Activated naive CD4-positive, alpha-beta T cell treated with anti-CD3 and anti-CD28 coated beads, Interleukin-2, amount 50 U/mL, for 72 hours (primary cell): ENCODE measurements at places on chromosomes 1 and 21. TPM values are rescaled to one million over a fixed set of nuclear protein-coding genes. Genes with fewer than 3 reads are reported as not detected.

HSD11B1 gene
- total RNA-seq: 5.2 TPM

HSD3B2 gene
- total RNA-seq: not detected

DNA sequence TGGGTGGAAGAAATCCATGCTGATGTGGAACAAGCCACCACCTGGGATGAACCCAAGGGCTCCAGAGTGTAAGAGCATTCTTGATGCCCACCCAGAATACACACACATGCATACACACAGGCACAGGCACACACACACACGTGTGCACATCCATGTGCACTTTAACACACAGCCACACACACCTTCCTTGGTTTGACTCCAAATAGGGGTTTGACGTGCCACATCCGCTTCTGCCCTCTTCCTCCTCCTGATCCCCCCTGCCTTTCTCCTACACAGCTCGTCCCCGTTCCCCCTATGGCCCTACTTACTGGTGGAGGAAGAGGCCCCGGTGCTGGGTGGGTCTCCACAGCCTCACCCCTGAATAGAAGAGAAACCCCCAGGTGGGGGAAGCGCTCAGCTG is 16.0 kb downstream of the SPATA21 start:
- DNase-seq: no peak

CCT3 gene
- total RNA-seq: 229 TPM

CYP2J2 gene
- total RNA-seq: 0.64 TPM

DNA sequence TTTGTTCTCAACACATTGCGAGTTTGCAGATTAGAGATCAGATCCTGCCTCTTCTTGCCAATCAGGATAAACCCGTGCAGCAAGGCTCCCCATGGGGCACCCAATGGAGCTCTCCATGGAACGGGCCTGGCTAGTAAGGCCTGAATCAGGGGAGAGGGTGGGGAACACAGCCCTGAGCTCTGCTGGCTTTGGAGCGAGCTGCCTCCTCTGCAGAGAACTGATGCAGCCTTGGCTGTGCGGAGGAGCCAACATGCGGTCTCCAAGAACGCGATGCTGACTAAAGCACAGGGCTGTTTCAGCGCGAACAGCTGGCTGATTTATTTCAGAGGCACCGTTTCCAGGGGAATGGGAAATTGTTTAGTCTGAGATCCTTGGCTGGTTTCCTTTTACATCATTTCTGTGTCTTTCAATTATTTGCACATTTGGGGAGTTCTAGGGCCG is 139.7 kb downstream of the TSEN15 start:
- DNase-seq: no peak
